ENCODE measurements at places on chromosomes 6 and 20.

DNA sequence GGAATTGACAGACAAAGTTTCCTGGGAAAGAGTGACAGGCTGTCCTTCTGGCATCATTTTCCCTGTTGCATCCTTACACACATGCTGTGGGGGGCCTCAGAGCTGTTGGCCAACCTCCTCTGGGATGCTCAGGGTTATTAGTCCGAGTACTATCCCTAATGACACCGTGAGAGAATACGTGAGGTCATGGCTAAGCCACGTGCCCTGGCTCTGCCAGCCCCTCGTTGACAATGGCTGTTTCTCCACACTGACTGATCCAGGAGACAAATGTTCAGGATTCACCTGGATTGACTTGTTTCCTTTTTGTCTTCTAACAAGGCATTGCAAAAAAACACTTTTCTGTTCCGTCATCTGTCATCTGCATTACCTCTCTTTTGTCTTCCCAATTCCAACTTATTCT lies 604.6 kb downstream of the TFAP2A start:
- no peak for DNase-seq

GRCh38 chr6:157079771-157080170 lies 243.5 kb downstream of the TMEM242 start:
- DNase-seq = no peak

GRCh38 chr6:31814677-31815024 lies 432 bp downstream of the HSPA1L start:
- DNase-seq = peak; percentile 99

DNA sequence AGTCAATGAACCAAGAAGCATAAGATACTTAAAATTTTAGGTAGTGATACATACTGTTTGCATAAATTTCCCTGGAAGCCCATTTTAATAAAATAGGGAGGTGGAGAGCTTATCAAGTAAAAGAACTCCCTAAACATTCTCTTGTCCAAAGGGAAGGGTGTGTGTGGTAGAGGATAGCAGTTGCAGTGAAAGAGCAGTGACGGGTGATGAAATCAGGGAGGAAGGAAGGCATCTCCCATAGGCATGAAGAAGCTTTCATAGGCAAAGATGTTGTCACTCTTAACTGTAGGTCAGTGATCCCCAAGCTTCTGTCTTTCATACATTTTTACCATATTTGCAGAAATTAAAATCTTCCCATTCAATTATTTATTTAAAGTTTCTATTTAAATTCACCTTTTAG lies 60.0 kb upstream of the ZNF831 start:
- DNase-seq = no peak

- DNase-seq = peak; percentile 10
These were observed 68.5 kb downstream of the FAM229B start for GRCh38 chr6:112155886-112156285.

GRCh38 chr6:39043776-39044175 lies 4.8 kb upstream of the GLP1R start:
- no peak for DNase-seq

GRCh38 chr6:33620856-33621710 lies at the start of gene ITPR3:
TSS of gene ITPR3 (plus strand) at chr6:33621322. CDS start at chr6:33621603, 281 bp downstream.
- DNase-seq = peak; percentile 83

DNA sequence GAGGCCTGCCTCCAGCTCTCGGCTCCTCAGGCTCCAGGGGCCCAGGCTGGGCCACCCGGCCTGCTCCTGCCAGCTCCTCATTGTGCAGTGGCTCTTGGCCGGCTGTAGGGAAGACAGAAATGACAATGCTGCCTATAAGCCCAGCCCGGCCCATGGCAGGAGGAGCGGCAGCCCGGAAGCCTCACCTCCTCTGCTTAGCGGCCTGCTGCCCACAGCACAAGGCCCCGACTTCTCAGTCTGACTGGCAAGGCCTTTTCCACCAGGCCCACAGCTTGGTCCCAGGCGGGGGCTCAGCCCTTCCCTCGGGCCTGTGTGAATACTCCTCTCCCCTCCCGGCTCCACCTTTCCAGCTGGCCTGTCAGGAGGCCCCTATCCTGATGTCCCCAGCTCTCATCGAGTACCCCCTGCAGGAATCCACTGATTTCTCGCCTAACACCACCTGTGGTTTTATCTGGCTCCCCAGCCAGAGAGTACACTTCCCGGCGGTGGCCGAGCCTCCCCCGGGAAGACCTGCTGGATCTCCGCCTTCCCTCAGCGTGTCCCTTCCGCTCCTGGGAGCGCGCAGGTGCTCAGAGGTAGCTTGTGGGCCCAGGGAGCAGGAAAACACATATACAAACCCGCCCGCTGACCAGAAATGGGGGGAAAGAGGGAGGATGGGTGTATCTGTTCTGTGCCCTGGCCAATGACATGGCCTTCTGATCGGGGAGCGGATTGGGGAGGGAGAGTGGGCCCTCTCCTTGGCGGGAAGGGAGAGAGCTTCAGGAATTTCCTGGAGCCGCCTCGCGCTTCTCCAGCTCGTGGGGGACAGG lies 963 bp downstream of the DDRGK1 start:
- DNase-seq = peak; percentile 34

- no peak for DNase-seq
These were observed 53.5 kb downstream of the TBC1D7 start for GRCh38 chr6:13274707-13275434.

DNA sequence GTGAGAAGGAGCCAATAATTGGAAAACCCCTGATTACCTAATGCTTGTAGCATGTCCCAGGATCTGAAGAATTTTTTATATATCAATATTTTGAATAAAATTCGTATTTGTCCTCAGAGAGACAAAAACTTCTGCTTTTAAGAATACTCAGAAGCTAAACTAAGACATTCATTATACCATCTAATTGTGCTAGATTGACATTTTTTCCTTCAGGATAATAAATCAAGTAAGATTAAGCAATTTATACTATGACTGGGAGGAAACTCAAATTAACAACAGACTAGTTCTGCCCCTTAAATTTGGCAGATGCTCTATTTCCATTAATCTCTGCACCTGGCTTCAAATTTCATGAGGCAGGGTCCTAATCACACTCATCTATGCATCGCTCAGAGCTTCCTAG lies 291.4 kb downstream of the PLCB1 start:
- no peak for DNase-seq

DNA sequence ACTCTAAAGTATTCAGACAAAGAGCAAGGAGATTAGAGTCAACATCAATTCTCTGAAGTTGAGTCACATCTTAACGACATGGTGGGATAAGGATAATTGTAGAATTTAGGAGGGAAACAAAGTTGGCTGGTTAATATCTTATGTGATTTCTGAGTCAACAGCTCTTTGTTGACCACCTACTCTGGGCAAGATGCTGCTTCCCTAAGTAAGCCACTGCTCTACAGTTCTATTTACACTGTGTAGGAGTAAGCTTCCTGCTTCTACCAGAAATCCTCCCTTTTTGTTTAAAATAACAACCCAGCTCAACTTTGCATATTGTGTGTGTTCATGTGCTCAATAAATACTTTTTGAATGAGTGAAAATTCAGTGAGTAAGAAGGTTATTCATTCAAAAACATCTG lies 3.1 kb downstream of the HS3ST5 start:
- peak; percentile 9 for DNase-seq

DNA sequence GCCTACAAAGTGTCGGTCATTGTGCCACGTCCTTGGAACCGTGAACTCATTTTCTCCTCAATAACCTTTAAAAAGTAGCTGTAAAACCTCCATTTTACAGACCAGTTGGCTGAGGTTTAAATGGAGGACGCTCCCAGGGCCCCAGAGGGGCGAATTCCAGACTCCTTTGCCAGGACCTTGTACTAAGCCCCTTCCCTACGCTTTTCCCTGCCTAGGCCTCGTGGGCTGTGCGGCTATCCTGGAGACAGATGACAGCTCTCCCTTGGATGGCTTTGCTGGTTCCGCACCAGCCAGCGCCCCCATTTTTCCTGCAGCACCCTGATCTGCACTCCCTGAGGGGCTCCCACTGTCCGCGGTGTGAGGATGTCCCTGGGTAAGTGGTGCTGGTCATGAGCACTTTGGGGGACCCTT lies 12.1 kb upstream of the SNHG17 start:
- DNase-seq = no peak

DNA sequence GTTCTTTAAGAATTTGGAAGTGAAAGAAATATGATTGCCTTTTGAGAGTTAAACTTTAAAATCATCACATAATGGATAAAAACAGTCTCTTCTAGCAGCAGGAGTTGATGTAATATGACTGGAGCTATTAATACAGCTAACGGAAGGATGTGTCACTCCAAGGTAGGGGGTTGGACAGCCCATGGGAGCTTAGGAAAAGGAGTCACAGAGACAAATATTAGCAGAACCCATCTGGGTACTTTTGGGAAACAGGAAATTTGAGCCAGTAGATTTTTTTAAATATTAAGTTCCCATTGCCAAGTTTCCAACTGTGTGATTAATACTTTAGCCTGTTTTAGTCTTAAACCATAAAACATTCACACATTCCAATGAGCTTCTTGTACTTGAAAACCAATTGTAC lies 164.7 kb upstream of the RIMS1 start:
- peak; percentile 43 for DNase-seq

- peak; percentile 23 for DNase-seq
These were observed 84.5 kb upstream of the RIN2 start for GRCh38 chr20:19673575-19673974.

GRCh38 chr20:18832546-18833200 lies 19.1 kb downstream of the SCP2D1 start:
- DNase-seq = no peak

DNA sequence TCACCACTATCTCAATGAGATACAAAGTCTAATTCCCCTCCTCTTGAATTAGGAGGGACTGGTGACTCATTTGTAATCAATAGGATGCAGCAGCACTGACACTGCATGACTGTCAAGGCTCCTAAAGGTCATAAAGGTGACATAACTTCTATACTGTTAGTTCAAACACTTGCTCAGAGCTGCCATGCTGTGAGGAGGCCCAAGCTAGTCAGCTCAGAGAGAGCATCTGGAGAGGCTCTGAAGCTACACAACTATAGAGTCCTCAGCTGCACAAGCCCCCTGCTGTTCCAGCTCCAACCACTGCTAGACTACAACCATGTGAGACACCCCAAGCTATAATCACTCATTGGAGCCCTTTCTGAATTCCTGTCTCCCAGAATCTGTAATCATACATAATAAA lies 17.0 kb upstream of the HEY2 start:
- no peak for DNase-seq

- DNase-seq = no peak
These were observed 24.6 kb downstream of the PDSS2 start for GRCh38 chr6:107434812-107435211.

DNA sequence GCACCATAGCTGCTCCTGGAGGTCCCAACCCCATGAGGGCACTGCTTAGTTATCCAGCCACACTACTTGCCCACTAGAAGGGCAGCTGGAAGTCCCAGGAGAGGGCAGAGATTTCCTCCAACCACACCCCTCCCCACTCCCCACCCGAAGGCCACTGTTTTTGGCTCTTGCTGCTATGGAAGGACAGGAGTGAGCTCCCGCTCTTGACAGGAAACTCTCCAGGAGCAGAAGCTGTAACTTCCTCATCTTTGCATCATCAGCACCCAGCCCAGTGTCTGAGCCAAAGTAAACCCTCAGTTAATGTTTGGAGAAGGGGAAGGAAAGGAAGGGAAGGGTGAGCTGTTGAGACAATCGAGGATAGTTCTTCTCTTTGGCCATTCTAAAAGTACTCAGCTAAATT lies 120.7 kb downstream of the MTFR2 start:
- DNase-seq = no peak

DNA sequence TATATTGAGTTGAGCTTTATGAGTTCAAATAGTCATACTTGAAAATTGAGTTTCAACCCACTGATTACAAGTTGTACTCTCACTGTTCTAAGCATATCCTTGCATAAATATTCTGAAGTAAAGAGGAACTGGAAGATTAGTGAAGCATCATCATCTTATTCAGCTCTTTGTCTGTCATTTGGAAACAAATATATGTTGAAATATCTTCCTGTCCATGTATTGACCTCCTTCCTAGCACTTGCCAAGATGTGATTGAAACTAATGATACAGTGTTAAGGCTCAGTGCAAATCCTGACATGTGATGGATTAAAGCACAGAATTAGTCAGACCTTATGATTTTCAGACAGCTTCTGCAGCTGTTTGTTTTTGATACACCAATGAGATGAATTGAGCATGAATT lies 434.3 kb downstream of the TBC1D32 start:
- DNase-seq = no peak

DNA sequence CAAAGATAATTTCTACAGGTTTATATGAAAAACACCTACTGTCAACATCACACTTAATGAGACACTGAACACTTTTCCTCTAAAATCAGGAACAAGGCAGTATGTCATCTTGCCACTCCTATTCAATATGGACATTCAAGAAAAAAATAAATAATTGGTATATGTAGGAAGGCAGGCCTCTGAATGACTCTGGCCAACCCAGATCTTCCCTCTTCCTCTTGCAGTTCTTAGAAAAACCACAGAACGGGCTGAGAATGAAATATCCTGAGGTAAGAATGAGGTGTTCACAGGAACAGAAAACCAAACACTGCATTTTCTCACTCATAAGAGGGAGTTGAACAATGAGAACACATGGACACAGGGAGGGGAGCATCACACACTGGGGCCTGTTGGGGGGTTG lies 1207.2 kb upstream of the CITED2 start:
- no peak for DNase-seq

DNA sequence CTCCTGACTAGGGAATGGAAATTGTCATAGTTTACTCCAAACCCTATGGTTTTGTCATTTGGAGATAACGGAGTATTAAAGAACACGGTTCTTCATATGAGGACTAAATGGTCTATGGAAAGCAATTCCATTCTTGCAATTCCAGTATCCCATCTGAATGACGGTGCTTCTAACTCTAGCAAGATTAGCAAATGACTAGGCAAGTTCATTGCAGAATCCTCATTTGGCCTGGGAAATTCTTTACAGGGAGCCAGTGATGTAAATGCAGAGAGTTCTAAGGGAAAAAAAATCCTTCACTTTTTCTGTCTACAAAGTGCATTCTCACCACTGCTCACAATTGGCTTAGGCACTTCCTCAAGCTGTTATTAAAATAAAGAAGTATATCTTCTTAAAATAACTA lies 111.5 kb downstream of the MOXD1 start:
- no peak for DNase-seq

DNA sequence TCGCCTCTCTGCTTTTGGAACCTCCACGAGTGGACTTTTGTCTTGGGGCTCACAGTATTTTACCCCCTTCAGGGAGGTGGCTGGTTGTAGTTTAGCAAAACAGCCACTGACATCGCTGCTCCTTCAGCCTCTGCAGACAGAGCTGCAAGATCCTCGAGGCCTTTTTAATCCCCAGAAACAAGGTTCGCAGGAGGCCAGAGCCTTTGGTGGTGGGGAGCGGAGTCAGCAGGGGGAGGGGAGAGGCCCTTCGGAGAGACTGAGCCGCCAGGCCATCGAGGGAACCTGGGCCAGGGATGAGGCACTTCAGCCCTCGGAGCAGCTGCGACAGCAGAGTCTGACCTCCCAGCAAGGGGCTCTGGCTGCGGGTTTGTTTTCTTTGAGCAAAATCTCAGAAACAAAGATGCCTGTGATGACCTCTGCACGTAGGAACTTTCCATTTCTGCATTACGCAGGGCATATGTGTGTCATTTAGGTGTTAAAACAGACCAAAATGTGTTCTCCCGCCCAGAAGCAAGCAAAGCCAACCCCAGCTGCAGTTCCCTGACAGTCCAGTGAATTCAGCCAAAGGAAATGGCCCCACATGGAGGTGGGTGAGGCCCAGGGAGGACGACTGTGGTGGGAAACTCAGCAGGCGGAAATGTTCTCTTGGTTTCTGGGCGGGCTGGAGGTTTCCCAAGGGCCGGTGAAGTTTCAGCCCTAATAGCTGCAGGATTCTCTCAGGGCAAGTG lies 171.2 kb upstream of the SULF2 start:
- peak; percentile 84 for DNase-seq

- no peak for DNase-seq
These were observed 24.9 kb downstream of the EPHA7 start for GRCh38 chr6:93394471-93394870.

GRCh38 chr6:157977176-157977804 lies 4.4 kb upstream of the SYNJ2 start:
- DNase-seq = no peak
